ENCODE measurements at places on chromosomes 16 and 17. TPM values are rescaled to one million over a fixed set of nuclear protein-coding genes. Genes with fewer than 3 reads are reported as not detected.

DNA sequence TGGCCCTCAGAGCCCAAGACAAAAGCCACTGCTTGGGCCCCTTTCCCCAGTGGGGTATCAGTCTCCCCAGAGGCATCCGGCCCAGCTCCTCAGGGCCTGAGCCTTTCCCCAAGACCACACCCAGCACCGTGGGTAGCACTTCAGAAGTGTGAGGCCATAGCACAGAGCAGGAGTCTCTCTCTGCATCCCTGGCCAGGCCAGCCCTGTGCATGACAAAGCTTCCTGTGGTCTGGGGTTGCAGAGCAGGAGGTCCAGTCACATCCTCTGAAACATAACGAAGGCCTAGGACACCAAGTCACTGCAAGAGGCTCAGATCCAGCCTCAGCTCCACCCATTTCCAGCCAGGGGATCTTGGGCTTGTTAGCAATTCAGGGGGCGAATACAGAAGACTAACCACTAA lies 56.8 kb upstream of the ZNF423 start:
- DNase-seq: no peak

CLEC19A gene
- total RNA-seq: not detected

DNA sequence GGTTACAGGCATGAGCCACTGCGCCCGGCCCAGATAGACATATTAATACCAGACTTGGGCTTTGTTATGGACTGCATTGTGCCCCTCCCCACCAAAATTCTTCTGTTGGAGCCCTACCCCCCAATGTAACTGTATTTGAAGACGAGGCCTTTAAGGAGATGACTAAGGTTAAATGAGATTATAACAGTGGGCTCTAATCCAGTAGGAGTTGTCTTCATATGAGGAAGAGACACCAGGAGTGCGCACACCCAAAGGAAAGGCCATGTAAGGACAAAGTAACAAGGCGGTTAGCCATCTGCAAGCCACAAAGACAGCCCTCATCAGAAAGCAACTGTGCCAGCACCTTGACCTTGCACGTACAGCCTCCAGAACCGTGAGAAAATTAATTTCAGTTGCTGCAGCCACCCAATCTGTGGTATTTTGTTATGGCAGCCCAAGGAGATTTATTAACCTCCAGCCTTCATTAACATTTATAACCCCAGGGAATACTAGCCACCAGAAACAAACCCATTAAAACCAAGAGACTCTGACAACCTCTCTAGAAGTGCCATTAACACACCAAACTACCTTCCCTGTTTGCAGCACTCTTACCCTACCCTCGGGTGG lies 107.6 kb downstream of the TTC19 start:
- DNase-seq: no peak

PROCA1 gene
- 0.54 TPM for total RNA-seq

DNA sequence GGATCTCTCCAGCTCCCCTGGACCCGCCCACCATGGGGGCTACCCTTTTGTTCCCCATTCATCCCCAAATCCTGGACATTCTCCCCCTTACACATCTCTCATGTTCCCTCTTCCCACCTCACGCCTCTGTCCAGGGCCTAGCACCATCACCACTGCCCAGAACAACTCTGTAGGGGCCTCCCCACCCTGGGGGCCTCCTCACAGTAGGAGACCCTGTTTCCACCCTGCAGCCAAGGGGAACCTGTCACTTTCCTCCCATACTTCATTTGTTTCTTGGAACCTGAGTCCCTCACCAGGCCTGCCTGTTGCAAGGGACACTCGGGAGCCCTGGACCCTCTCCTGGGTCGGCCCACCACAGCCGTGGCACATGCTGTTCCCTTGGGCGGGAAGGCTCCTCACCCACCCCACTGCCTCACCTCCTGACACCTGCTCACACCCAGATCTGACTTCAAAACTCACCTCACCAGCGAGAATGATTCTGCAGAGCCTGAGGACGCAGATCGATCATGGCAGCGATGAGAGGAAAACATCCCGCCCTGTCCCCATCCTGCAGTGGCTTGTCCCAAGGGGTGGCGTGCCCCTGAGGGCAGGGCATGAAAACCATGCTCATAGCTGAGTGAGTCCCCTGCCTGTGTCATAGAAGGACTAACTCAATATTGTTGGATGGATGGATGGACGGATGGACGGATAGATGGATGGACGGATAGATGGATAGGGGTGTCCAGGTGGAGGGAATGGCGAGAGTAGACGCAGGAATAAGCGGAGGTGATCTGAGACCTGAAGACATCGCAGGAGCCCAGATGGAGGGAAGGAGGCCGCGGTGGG lies 6.8 kb upstream of the RASD1 start:
- no peak for DNase-seq

GRCh38 chr16:30051518-30051917 lies 14.0 kb upstream of the ALDOA start:
- DNase-seq: no peak

- no peak for DNase-seq
These were observed 3.4 kb downstream of the TBC1D24 start for GRCh38 chr16:2478279-2478678.

DNA sequence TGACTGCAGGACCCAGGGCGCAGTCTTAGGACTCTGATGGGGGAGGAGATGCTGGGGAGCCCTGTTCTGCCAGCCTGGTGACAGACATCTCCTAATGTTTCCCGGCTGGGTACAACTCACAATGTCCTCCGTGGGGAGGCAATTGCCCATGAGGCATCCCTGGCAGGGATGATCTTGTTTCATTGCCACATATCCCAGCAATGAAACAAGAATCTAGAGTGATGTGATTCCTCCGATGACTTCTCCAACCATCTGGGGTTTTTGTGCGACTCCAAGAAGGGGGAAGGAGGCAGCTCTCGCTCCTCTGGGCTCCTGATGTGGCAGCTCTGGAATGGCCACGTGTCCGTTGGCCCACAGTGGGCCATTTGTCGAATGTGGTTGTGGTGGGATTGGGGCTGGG lies 255.8 kb downstream of the SEC14L1 start:
- DNase-seq: no peak

TMIGD1 gene
- not detected for total RNA-seq

GRCh38 chr16:28039493-28039892 lies 24.0 kb downstream of the GSG1L start:
- no peak for DNase-seq

GRCh38 chr17:65698381-65699061 lies 137.1 kb upstream of the AXIN2 start:
- DNase-seq: no peak

- peak; percentile 27 for DNase-seq
These were observed 7.9 kb downstream of the CLUAP1 start for GRCh38 chr16:3508736-3509135.
